Right ventricle myocardium inferior (tissue), 1 donor: ENCODE measurements at places on chromosomes 11 and 22.
A peak's percentile ranks its signal among the peaks of the same experiment; 100 is the strongest.

GRCh38 chr22:47591016-47591415, 828.6 kb downstream of the TBC1D22A start:
- no peak for DNase-seq

DNA sequence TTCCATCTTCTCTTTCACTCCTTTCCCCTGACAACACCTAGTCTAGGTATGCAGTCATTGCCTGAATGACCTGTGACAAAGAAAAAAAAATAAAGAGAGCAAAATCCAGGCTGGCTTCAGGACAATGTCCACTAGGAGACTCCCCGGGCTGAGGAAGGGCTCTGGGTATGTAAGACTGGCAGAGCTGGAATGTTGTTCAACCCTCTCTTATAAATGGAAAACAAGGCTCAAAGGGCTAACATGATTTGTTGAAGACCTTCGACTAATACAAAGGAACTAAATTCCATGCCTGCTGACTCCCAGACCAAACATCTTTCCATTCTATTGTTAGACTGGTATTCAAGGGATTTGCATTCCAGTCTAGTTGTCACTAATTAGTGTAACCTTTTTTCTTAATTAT, 122.2 kb downstream of the ARL14EP start:
- DNase-seq = no peak

DNA sequence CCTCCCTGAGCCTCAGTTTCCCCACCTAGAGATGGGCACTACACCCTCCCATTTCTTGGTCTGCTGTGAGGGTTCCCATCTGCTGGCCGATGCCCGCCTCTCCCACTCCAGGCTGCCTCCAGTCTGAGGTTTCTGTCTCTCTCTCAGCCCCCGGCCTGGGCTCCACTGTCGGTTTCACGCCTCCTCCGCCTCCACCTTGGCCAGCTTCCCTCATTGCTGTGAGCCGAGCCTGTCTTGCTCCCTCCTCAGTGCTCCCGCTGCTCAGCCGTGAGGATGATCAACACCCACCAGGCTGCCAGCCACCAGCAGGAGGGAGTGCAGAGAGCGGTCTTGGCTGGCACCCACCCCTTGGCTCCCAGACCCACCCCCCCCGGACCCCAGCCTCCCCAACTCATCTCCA, 61.0 kb downstream of the CYTH4 start:
- DNase-seq = no peak

GRCh38 chr11:62728171-62728988, at the start of gene TTC9C:
TSS of gene TTC9C (plus strand) at chr11:62728486. CDS start at chr11:62728849, 363 bp downstream.
- peak; percentile 93 for DNase-seq

GRCh38 chr11:128407962-128408361, 179.4 kb downstream of the ETS1 start:
- no peak for DNase-seq

- DNase-seq = no peak
Observed at GRCh38 chr11:9838961-9839360, 175.1 kb downstream of the SWAP70 start.

- DNase-seq = no peak
Observed at GRCh38 chr11:46465683-46466082, 74.1 kb upstream of the CHRM4 start.

- DNase-seq = peak; percentile 27
Observed at GRCh38 chr22:25038771-25039170, 86.3 kb downstream of the KIAA1671 start.

- DNase-seq = no peak
Observed at GRCh38 chr11:107713009-107713408, 1.2 kb upstream of the SLN start.

DNA sequence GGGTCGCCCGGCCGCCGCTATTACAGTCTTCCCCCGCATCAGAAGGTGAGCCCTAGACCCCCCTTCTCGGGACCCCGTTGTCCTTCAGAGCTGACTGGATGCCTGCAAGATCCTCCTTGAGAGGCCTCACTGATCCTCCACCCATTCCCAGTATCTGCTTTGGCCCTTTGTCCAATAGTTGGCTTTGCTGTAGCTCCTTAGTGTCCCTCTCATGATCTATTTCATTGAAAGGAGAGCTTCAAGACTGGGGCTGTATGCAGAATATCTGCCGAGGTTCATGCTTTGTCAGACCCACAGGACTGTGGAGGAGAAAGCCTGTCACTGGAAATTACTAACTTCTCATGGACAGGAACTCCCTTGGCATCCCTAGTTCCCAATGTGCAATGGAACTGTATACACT, 499 bp downstream of the DLAT start:
- no peak for DNase-seq

DNA sequence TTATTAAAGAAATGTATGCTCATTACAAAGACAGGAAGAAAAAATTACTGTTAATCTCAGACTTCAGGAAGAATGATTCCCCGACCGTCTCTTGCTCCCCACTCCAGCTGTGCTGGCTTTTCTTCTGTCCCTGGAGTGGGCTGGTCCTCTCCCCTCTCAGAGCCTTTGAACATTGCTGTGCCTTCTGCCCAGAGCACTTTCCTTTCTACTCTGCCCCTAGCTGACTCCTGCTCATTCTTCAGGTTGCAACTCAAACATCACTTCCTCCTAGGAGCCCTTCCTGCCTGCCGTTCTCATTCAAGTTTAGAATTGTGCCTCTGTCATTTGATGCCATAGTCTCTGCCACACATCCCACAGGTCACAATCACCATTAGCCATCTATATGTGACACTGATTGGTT, 329.5 kb downstream of the MIAT start:
- no peak for DNase-seq

- DNase-seq = no peak
Observed at GRCh38 chr22:17777717-17778044, 3.4 kb upstream of the BID start.

DNA sequence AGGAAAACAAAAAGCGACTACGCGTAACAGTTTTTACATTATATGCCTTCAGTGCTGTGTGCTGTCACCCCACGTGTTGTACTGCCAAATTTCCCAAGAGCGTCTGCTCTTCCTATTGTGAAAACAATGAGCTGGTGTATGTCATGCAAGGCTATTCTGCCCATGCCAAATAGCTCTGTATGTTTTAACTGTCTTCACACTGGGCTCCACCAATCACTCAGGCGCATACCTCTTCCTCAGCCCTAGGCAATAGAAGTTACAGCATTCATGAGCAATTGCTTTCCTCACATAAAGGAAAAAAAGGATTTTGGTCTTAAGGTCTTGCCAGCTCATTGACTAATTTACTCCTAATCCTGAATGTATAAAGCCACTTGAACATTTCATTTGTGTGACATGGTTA, 606.8 kb downstream of the NTM start:
- no peak for DNase-seq

GRCh38 chr11:103051151-103051801, 40.7 kb downstream of the DCUN1D5 start:
- no peak for DNase-seq

GRCh38 chr22:48871176-48871840, 956.4 kb downstream of the BRD1 start:
- DNase-seq = peak; percentile 40

GRCh38 chr11:43856993-43857392, 23.6 kb upstream of the ALKBH3 start:
- DNase-seq = no peak

DNA sequence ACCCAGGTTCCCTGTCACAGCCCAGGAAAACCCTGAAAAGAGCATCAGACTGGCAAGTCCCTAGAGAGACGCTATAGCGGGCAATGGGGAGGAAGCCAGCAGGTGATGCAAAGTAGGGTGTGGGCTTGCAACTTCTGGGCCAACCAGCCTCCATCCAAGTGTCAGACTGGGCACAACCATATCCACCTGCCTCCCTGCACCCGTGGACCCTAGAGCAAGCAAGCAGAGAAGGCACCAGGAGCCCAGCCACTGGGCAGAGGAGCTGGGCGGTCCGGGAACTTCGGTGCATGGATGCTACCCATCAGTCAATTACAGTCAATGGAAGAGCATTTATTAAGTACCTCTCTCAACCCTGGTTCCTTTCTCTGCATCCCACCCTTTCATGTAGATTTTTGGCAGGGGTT, 2.8 kb downstream of the NECTIN1 start:
- no peak for DNase-seq

DNA sequence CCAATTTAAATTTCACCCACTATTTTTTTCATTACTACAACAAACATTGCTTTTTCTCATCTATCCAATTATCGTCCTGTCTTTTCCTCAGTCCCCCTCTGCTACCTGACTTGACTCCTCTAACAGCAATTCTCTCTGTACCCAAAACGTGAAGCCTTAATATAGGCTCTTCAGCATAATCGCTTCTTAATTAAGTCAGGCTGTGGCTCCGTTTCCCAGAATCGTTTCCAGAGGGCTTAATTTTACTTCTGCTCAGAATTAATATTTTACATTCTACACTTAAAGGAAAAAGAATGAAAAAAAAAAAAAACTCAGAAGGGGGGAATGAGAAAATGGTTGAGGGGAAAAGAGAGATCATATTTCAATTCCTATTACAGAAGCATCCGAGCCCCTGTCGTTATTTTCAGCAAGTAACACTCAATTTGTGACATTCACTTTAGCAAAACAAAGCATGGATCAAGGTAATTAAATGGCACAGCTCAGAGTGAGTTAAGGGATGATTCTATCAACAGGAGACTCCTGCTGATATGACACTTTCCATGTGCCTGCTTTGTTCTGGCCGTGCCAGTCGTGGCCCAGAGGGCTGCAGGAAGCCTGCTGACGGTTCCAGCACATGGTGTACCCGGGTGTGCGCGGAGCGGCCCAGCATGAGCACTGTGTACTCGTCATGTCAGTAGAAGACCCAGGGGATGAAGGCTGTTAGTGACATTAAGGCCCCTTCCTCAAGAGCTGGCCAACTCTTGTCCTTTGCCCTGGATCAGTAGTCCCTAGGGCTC, 272.5 kb downstream of the NTM start:
- no peak for DNase-seq

DNA sequence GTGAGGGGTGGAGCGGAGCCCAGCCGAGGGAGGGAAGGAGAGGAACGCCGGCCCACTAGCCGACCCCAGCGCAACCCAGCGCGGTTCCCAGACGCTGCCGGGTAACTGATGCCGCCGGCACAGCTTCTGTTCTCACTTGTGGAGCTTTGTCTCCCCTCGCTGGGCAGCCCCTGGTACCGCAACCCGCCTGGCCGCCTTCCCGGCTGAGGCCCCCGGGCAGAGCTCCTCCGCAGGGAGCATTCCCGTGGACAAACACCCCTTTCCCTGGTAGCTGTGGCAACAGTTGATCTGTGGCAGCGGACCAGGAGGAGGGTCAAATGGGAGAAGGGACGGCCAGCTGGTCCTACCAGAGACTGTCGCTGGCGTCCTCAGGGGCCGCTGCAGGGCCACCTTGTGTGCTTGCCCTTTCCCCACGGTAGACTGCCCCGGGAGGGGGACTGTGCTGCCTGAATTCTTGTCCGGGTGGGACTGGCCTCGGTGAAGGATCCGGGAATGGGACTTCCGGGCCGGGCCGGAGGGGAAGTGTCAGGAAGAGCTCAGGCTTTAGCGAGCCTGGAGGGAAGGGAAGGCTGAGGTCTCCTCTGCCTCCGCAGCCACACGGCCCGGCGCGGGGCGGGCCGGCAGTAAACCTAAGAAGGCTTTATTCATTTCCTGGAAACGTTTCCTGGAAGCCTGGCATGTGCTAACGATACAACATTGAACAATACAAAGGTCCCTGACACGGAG, 468.0 kb downstream of the OPCML start:
- DNase-seq = peak; percentile 77

DNA sequence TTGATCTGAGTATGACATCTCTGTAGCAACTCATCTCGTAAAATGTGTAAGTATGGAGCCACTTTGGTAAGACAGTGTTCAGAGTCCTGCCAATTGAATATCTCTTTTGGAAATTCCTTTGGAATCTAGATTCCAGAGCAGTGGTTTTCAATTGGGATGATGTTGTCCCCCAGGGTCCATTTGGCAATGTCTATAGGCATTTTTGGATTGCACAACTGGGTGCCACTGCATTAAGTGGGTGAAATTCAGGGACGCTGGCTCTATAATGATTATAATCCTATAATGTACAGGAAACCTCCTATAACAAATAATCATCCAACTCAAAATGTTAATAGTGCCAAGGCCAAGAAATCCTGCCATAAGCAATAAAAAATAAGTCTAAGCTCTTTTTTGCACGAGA, 404.8 kb upstream of the RAG2 start:
- DNase-seq = no peak

DNA sequence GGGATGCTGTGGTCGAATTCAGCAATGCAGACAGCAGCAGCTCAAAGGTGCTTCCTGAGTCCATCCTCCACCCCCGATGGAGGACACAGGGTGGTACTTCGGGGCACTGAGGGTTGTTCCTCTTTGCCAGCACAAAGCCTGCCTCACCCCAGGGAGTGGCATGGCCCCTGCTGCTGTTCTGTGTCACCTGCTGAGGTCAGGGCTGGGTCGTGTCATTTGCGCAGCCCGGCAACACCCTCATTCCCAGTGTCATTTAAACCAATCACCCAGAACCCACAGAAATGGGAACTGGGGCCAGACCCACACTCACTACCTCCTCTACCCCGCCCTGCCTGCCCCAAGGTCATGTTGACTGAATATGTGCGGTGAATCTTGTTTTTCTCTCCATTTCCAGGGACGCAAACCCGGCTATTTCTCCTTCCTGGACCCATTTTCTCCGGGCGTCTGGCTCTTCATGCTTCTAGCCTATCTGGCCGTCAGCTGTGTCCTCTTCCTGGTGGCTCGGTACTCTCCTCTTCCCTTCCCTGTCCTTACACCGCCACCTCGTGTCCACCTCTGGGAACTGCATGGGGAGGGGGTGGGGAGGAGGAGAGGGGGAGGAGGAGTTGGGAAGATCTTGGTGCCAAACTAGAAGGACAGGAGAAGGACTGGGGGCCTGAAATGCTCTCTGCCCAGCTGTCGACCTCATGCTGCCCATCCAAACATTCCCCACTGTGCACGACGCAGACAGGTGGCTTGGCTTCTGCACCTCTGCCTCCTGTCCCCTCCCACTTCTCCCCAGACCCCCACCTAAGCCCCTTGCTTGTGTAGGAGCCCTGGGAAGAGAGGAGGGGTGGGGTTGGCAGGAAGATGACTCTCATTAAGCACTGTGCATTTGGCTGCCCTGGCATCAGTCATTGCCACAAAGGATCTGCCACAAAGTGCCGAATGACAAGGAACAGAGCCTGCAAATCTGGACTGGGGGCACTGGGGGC, 71.2 kb upstream of the TBCEL start:
- DNase-seq = peak; percentile 85

DNA sequence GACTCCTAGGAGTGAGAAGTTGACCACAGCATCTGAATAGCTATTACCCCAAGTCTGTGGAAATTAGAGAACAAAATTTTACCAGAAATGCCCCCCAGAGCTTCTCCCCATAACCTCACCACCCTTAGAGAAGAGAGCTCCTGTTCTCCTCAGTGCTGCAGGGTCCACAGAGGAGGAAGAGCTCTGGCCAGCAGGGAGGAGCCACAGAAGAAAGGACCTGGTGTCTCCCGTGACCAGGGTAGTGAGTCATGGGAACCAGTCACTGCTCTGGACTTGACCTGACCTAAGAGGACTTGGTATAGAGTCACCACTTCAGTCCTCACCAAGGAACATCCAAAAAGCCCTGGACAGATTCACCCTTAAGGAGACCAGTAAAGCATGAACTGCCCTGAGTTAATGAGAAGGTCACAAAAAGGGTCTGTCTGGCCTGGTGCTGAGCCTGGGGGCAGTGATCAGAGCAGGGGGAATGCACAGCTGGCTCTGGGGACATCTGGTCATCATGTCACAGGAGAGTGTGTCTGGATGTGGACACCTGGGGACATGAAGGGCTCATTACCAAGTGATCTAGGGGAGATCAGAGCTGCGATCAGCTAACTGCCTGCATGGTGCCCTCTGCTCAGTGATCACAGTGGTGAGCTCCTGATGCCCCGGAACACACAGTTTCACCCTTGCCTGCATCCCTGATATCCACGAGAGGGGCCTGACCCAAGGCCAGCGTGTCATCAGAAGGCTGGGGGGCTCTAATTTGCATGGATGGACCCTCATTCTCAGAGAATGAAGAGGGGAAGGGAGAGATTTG, 103.3 kb upstream of the TOP3B start:
- DNase-seq = no peak

- DNase-seq = no peak
Observed at GRCh38 chr11:92556431-92556830, 331.8 kb downstream of the FAT3 start.
